ENCODE measurements at places on chromosomes 12 and 14. TPM values are rescaled to one million over a fixed set of nuclear protein-coding genes. Genes with fewer than 3 reads are reported as not detected.

The TAS2R20 gene
- 1.8 TPM for total RNA-seq

The GPR135 gene
- total RNA-seq = 2.0 TPM

The KLRG1 gene
- 0.53 TPM for total RNA-seq

The BCL2L2 gene
- total RNA-seq = 26.2 TPM

The SOCS2 gene
- 46.7 TPM for total RNA-seq

The NRIP2 gene
- total RNA-seq = not detected

The ABHD12B gene
- total RNA-seq = not detected

The ARHGEF25 gene
- 16.8 TPM for total RNA-seq

The KRT78 gene
- not detected for total RNA-seq

The CREBL2 gene
- 48.9 TPM for total RNA-seq

The LRRC10 gene
- total RNA-seq = not detected

The MANSC1 gene
- 6.8 TPM for total RNA-seq

The CATSPERB gene
- under 0.01 TPM for total RNA-seq

The ZDHHC22 gene
- total RNA-seq = not detected

The TMEM132D gene
- not detected for total RNA-seq

The SLC22A17 gene
- total RNA-seq = 12.1 TPM

The CNOT2 gene
- 141 TPM for total RNA-seq

Data from aortic smooth muscle cell (primary cell).